ENCODE measurements at places on chromosomes 6 and 20. TPM values are rescaled to one million over a fixed set of nuclear protein-coding genes. Genes with fewer than 3 reads are reported as not detected.

GRCh38 chr6:83371423-83371822 is 59.4 kb downstream of the ME1 start:
- H3K27me3 ChIP-seq: no peaks in the 10 kb centered on the region
- no peaks in the 10 kb centered on the region for H3K4me1 ChIP-seq
- H3K36me3 ChIP-seq: no peaks in the 10 kb centered on the region
- H3K4me3 ChIP-seq: no peak overlapping the region
- no peak overlapping the region for H3K27ac ChIP-seq

GRCh38 chr6:164756723-164757122 is 552.7 kb downstream of the C6orf118 start:
- no peak overlapping the region for H3K27ac ChIP-seq
- no peak for DNase-seq
- no peaks in the 10 kb centered on the region for H3K4me1 ChIP-seq
- H3K36me3 ChIP-seq: no peaks in the 10 kb centered on the region
- H3K4me3 ChIP-seq: no peak overlapping the region
- no peaks in the 10 kb centered on the region for H3K27me3 ChIP-seq

- H3K27me3 ChIP-seq: no peaks in the 10 kb centered on the region
- no peak overlapping the region for H3K4me3 ChIP-seq
- no peaks in the 10 kb centered on the region for H3K36me3 ChIP-seq
- no peaks in the 10 kb centered on the region for H3K4me1 ChIP-seq
- no peak for DNase-seq
Measured at GRCh38 chr20:12177657-12178293, 260.1 kb downstream of the BTBD3 start.

Gene BEND3
- total RNA-seq: 8.6 TPM
